ENCODE measurements at places on chromosomes 3 and 15. TPM values are rescaled to one million over a fixed set of nuclear protein-coding genes. Genes with fewer than 3 reads are reported as not detected.

DNA sequence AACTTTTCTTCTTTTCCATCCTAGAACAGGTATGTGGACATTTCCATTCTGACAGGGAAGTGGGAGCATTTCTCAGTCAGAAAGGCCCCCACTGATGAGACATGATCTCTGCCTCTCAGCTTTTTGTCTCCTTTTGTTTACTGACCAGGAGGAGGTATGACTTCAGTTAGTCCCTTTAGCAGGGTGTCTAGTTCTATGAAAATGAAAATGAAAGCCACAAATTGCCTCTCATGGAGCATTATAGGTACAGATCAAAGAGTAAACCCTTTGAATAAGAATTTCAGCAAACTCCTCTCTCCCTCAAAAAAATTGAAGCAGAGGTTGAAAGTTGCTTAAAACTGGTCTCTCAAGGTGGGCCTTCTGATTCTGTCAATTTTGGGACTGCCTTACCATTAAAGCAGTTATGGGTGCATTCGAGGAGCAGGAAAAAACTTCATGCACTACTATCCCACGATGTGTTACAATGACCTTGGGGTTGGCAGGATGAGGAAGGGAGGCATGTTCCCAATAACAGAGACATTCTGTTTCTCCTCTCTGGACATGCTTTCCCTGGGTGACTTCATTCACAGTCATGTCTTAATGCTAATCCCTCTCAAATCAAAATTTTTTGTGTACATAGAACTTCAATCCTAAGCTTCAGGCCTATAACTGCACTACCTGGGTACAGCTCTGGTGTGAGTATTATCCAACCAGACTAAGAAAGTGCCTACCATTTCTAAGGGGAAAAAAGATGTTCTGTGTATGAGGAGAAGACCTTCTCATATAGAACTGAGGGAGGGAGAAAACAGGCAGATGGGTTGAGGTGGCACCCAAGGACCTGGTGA lies 50.6 kb upstream of the TBC1D23 start:
- no peak for DNase-seq

- no peak for DNase-seq
These were observed 183.8 kb upstream of the KCNMB2 start for GRCh38 chr3:178352326-178353005.

DNA sequence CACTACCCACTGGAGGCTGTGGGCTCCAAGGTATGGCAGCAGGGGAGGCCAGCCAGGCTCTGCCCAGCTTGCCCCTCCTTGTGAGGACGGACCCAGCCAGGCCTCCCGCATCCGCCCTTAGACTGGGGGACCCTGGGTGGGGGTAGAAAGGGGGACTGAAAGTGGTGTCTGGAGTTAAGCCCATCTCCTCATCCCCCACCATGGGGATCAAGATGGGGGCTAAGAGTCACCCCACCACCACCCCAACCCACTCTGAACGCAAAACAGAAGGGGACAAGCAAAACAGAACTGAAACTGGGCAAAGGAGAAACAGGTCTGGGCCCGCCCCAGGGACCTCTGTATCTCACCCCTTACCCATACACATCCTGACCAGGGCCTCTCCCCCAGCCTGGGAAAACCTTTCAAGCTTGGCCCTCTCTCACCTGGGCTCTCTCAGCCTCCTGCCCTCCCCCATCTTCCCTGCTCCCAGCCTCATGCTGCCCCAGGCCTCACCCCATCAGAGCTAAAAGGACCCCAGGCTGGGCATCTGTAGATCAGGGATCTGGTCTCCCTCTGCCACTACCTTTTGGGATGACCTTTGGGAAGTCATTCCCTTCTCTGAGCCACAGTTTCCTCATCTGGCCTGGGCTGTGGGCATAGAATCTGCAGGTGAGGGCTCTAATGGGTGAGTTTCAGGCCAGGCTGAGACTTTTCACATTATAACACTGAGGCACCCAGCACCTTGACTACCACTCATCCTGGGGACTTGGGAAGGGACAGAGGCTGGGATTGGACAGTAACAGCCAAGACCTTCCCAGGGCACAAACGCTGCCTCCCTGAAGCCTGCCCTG lies 30.0 kb upstream of the CYP11A1 start:
- no peak for DNase-seq

The ANKUB1 gene
- total RNA-seq: not detected

- no peak for DNase-seq
These were observed 60.5 kb downstream of the NR2F2 start for GRCh38 chr15:96390986-96391385.

DNA sequence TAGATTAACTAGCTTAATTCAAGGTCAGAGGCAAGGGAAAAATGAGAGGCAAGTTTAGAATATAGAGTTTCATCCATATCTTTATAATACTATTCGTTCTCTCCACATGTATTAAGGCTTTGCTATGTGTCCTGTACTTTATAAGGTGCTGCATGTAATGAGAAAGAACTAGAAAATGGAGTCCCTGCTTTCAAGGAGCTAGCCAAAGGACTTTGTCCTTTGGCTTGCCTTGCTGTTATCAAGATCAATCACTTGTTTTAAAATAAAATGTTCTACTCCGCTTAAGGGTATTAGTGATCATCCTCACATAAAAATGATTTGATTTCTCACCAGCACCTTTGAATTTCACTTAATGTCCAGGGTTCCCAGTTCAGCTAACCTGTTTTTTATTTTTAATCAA lies 470.9 kb downstream of the WDR72 start:
- DNase-seq: no peak

DNA sequence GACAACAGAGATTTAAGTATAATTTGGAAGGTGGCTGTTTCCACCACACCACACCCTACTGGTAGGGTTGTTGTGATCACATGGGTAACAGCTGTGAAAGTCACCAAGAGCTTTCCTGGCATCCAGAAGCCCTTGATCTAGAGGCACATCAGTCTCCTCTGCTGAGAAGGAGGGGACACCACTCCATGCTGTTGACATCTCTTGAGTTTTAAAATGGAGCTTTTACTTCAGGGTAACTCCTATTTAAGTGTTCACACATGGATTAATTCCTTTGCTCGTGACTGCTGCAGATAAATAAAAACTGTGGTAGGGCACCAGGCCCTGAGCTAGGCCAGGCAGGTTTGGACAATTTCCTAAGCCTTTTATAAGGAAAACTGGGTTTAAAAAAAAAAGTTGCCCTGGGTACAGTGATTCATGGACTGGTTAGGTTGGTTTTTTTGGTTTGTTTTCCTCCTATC lies 7.5 kb downstream of the EXOSC7 start:
- DNase-seq: no peak

The C3orf49 gene
- total RNA-seq: not detected

- DNase-seq: no peak
These were observed 694.4 kb upstream of the NR2F2 start for GRCh38 chr15:95636107-95636506.

- DNase-seq: no peak
These were observed 234.1 kb downstream of the ADAMTS17 start for GRCh38 chr15:100107606-100108225.

DNA sequence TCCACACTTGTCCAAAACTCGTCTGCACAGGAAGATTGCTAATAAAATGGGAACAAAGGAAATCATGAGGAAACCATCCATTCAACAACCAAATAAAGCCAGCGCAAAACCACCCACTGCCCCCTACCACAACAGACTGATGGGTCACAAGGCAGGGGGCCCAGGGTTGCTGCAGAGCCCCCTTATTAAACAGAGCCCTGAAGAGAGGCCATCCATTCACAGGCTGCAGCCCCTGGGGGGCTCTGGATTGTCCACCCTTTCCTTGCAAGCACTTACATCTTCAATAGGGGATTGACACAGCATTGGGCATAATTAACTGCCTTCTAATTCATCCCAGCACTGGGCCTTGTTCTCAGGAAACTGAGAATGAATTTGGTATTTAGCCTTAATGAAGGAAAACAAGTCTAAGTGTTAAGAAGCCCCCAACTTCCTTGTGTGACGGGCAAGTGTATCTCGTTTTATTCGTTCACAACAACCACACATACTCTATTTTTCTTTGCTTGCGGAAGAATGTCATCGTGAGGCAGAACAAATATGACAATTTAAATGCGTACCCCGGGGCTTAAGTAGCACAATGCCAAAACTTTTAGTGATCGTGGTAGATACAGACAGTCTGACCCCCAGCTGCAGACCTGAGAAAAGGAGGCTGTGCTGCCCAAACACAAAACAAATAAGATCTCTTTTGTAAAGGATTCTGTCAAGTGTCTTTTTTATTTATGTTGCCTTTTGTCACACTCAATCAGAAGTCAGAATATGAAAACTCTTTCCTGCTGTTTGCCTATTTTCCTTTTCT lies 144.0 kb downstream of the SEMA6D start:
- no peak for DNase-seq
